NCI-H2081 (cell line): ENCODE measurements at places on chromosomes 7 and 10.

DNA sequence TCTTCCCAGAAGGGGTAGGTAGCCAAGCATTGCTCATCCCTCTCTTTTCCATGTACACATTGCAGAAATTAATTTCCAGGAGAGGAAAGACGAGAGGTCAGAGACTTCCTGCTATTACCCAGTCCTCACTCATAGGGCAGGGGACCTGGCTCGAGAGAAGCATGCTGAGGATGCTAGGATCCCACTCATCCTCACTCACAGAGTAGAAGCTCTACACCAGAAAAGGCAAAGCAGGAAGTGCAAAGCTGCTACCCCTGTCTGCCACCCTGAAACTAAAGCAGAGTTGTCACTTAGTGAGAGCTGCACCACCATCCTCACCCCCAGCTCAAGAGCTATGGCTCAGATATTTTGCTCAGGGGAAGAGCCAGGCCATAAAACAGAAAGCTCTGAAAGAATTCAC is 9.9 kb downstream of the OR9A2 start:
- DNase-seq = no peak

- peak; percentile 36 for DNase-seq
These were observed 17.8 kb upstream of the IFIT2 start for GRCh38 chr10:89283936-89284475.

- no peak for DNase-seq
These were observed 76.5 kb downstream of the AUTS2 start for GRCh38 chr7:69674701-69675182.

DNA sequence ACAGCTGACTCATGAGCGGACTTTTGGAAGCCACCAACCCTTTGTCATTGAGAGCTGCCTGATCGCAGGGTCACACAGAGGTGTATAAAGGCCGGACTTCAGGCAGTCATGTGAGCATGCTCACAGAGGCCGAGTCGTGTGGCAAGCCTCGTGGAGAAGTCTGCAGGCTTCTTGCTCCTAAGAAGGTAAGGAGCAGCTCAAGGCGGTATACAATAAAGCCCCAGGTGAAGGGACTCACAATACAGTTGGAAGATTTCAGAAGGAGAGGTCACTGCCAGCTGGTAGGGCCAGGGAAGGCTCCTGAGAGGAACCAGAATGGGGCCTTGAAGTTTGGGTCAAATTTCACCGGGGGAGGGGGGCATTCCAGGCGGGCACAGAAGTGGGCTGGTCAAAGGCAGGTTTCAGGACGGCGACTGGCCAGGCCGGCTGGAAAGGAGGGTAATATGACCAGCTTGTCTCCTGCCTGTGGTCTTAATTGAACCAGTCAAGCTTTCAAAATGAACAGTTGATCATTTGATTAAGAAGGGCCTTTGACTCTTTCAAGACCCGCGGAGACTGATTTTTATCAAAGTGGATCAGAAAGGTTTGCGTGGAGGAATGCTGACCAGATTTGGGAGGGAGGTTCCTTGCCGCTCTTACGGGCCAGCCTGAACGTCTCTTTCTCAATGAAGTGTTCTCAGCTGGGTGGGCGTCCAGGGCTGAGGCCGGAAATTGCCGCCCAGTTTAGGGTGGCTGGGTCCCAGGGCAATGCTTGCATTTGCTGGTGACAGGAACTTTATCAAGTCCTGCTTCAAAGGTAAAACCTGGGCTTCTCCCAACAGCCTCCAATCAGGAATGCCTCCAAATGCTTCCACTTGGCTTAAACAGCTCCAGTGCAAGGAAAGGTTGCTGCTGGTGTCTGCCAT is 178.6 kb downstream of the EMX2 start:
- no peak for DNase-seq

DNA sequence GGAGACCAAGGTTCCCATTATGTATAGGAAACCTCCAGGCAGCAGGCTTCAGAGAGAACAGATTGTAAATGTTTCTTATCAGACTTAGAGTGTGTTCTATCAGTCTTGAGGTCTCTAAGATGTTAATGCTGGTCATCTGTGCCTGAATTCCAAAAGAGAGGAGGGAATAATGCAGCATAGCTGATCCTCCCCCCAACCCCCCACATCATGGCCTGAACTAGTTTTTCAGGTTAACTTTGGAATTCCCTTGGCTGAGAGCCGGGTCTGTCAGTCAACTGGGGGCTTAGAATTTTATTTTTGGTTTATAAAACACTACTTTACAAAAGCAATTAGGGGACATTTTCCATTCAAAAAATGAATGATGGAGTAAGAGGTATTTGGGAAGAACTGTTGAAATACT is 184.3 kb downstream of the NEBL start:
- no peak for DNase-seq

DNA sequence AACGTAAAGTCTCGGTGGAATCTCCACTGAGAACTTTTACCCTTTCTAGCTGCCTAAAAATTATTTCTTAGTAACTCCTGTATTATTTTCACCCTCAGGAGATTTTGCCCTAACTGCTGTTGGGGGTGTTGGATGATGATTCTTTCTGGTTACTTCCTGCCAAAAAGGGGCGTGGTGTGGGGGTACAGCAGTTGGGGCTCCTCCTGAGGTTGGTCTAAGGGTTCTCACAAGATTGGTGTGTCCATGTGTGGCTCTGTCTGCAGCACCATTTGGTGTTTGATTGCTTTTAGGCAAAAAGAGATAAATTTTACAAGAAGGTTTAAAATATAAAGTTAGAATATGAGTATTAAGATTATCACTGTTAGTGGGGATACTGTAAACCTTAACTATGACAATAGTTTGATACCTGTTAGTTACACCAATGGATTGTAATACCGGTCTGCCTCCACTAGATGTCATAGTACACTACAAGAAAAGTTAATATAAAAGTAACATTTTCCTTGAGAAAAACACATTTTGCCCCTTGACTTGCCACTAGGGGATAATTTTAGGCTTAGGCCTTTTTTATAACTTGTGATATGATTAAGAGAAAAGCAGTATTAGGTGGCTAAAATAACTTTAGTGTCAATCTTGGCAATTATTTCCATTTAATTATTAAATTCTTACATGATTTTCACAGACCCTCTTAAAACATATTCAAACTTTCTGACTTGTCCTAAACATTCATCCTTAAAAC is 928.7 kb downstream of the IPMK start:
- peak; percentile 2 for DNase-seq

GRCh38 chr7:37259319-37259821 is 189.3 kb downstream of the ELMO1 start:
- peak; percentile 24 for DNase-seq

- peak; percentile 24 for DNase-seq
These were observed 554.0 kb downstream of the MDFIC start for GRCh38 chr7:115475761-115476385.

DNA sequence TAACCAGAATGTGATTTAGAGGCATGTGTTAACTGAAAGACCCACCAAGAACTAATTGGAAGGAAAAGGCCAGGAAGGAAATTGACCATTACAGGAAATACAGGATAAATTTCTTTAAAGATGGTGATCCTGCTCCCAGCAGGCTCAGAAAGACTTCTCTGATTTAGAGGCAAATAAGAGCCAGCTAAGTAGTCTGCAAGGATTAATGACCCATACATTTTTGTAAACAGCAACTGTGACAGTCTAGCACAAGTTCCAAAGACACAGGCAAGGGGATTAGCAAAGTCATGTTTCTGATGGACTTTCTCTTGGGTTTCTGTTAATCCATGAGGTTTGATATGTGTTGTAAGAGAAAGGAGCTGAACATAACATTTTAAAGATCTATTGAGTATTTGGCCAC is 425.0 kb downstream of the HTR7 start:
- no peak for DNase-seq

DNA sequence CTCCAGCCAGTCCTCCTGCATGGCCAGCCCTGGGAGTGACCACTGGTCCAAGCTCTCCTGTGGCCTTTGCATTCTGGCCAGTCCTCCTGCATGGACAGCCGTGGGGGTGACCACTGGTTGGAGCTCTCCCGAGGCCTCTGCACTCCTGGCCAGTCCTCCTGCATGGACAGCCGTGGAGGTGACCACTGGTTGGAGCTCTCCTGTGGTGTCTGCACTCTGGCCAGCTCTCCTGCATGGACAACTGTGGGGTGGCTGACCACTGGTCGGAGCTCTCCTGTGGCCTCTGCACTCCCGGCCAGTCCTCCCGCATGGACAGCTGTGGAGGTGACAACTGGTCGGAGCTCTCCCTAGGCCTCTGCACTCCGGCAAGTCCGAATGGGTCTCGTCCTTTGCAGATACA is 28.7 kb upstream of the ADARB2 start:
- no peak for DNase-seq

GRCh38 chr7:23261843-23262452 is 15.4 kb downstream of the GPNMB start:
- DNase-seq = peak; percentile 75

DNA sequence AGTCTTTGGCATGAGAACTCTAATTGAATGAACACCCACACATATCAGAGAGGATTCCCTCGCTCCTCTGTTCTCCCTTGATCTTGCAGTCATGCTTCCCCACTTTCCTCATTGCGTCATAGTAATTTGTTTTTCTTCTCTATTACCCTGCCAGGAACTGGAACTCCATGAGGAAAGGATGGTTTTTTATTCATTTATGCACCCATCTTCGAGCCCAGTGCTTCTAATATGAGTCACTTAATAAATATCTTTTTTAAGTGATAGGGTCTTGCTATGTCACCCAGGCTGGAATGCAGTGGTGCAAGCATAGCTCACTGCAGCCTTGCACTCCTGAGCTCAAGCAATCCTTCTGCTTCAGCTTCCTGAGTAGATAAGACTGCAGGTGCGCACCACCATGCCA is 83.5 kb downstream of the OTUD1 start:
- no peak for DNase-seq
